Right atrium auricular region (tissue), 2 donors: ENCODE measurements at places on chromosomes 5 and 9. TPM values are rescaled to one million over a fixed set of nuclear protein-coding genes. Genes with fewer than 3 reads are reported as not detected.

- peak; percentile 80 for DNase-seq
- peaks cover 21% of the 10 kb centered on the region for H3K4me1 ChIP-seq
- H3K27ac ChIP-seq: peak overlapping the region; percentile 39
- no peaks in the 10 kb centered on the region for H3K36me3 ChIP-seq
- H3K4me3 ChIP-seq: no peak overlapping the region
Observed at GRCh38 chr5:154276973-154277331, 86.4 kb downstream of the GALNT10 start.

DNM1 gene
- total RNA-seq: 3.9 TPM

ANKRD33B gene
- 4.7 TPM for total RNA-seq

- no peak overlapping the region for H3K27ac ChIP-seq
- H3K4me1 ChIP-seq: no peaks in the 10 kb centered on the region
- no peaks in the 10 kb centered on the region for H3K36me3 ChIP-seq
- H3K4me3 ChIP-seq: no peak overlapping the region
- DNase-seq: no peak
- no peaks in the 10 kb centered on the region for H3K27me3 ChIP-seq
Observed at GRCh38 chr5:35356725-35357124, 126.4 kb upstream of the PRLR start.

TXNDC8 gene
- total RNA-seq: not detected

SPAG8 gene
- 4.1 TPM for total RNA-seq

DNA sequence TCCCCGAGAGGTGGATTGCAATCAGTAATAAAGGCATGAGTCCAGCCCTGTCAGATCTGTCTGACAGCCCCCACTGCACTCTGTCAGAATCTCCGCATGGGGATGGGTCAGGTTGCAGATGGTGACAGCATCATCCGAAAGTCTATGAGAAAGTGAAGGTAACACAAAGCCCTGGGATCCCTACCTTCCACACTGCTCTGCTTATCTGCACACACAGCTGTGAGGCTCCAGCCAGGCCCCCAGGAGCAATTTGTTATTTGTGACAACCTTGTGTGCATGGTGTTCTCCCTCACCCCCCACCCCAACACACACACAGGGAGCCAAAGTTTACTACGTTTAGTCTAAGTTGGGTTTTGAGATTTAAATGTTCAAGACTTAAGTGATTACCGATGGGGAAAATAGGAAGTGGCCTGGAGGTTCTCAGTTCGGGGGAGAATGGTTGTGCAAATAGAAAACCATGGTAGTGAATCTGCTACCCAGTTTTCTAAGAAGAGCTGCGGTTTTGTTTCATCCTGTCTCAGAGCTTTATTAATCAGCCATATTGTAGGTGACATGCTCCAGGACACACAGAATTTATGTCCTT lies 92.7 kb downstream of the SV2C start:
- H3K36me3 ChIP-seq: no peaks in the 10 kb centered on the region
- H3K27me3 ChIP-seq: no peaks in the 10 kb centered on the region
- H3K4me1 ChIP-seq: no peaks in the 10 kb centered on the region
- no peak for DNase-seq

DNA sequence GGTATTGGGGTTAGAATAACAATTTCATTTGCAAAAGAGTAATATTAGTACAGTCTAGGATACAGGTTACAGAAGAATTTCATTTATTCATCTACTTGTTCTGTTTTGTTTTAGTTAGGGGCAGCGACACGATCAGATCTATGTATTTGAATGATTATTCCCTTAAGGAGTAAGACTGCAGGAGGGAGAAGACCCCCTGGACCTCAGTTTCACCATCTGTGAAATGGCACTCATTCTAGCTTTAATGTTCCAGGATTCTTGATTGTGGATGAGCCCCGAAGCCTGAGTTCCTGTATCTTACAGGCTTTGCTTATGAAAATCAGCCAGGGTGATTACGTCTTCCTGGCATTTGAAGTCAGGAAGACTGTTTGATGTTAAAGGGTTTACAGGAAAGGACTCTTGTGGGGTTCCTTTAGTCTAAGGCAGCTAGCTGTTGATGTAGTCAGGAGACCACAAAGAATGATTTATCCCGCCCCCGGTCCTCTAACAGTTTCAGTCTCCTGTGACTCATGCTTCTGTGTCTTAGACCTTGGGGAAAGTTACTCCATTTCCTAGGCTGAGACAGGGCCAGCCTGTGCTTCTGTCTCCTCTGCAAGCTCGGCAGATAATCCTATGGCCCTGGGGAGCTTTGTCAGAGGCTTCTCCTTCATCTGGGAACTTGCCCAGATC lies 11.5 kb downstream of the SMIM3 start:
- H3K27me3 ChIP-seq: no peaks in the 10 kb centered on the region
- no peak overlapping the region for H3K4me3 ChIP-seq
- no peaks in the 10 kb centered on the region for H3K36me3 ChIP-seq
- H3K27ac ChIP-seq: peak overlapping the region; percentile 45
- DNase-seq: peak; percentile 76

DNA sequence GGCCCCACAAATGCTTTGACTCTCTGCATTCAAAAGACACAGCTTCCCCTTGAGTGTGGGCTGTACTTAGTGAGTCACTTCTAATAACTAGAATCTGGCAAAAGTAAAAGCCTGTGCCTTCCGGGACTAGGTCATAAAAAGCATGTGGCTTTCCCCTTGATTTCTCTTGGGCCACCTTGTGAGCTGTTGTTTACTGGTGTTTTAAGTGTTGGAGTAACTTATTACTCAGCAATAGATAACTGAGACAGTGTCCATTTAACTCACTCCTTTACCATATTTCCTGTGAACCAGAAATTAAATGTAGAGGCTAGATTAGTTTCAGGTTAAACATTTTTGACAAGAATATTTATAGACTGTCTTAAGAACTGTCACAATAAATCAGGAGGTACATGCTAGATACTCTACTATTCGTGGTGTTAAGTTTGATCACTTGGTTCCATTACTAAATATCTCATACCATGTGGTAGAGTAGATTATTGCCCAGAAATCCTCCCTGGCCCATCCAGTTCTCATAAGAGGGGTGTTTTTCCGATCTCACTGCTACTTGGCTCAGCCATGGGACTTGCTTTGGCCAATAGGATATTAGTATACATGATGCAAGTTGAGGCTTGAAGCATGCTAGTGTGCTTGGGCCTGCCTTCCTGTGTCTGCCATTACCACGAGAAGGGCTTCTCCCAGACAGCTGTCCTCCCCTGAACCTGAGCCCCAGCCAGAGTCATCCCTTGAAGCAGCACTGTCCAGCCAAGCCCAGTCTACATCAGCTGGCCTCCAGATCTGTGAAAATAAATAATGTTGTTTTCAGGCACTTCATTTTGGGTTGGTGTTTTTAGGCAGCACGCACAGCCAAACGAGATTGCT lies 10.4 kb upstream of the CMBL start:
- no peak for DNase-seq
- no peaks in the 10 kb centered on the region for H3K36me3 ChIP-seq
- no peak overlapping the region for H3K27ac ChIP-seq
- no peaks in the 10 kb centered on the region for H3K27me3 ChIP-seq

- no peaks in the 10 kb centered on the region for H3K4me1 ChIP-seq
- H3K27me3 ChIP-seq: no peaks in the 10 kb centered on the region
- no peak for DNase-seq
- no peak overlapping the region for H3K4me3 ChIP-seq
- H3K36me3 ChIP-seq: no peaks in the 10 kb centered on the region
- no peak overlapping the region for H3K27ac ChIP-seq
Observed at GRCh38 chr9:119412399-119412798, 43.2 kb upstream of the BRINP1 start.

DNA sequence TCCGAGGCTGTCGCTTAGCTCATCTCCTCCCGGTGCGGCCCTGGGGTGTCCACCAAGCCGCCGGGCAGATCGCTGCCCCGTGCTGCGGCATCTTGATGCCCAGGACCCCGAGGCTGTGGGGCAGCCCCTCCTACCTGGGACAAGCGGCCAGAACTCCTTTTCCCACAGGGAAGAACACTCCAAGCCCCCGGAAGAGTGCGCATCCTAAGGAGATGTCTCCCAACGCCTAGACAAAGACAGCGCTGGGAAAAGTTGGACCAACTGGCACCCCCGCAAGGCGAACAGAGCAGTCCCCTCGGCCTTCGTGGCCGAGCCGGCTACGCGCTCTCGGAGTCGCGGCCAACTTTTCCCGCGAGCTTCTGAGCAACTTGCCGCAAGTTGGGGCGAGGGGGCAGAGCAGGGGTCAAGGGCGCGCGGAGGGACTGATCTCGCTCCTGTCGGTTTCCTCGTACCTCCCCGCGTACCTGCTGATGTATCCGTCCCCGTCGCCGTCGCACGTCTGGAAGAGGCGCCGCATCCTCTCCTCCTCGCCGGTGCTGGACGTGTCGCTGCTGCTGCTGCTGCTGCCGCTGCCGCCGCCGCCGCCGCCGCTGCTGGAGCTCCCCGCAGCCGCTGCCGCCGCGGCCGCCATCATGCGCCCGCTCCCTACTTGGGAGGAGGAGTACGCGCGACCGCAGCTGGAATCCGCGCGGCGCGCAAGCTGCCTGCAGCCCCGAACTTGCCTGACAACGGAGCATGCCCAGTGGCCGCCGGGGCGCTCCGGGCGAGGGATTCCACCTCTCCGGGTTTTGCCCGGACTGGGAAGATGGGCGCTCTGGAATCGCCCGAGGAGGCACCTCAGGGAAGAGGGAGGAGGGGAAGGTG lies at the start of gene MCC:
Gene MCC (minus strand): TSS at position 673 of the 864 bp plus-strand sequence.
- H3K27me3 ChIP-seq: no peaks in the 10 kb centered on the region
- DNase-seq: peak; percentile 76
- H3K4me1 ChIP-seq: peaks cover 19% of the 10 kb centered on the region
- H3K27ac ChIP-seq: peak within 1 kb of the TSS; percentile 61
- peak within 1 kb of the TSS; percentile 61 for H3K4me3 ChIP-seq

- no peak overlapping the region for H3K27ac ChIP-seq
- H3K36me3 ChIP-seq: no peaks in the 10 kb centered on the region
- DNase-seq: no peak
- no peak overlapping the region for H3K4me3 ChIP-seq
- H3K27me3 ChIP-seq: no peaks in the 10 kb centered on the region
Observed at GRCh38 chr9:135513351-135513846, 7.8 kb upstream of the LCN1 start.

DNA sequence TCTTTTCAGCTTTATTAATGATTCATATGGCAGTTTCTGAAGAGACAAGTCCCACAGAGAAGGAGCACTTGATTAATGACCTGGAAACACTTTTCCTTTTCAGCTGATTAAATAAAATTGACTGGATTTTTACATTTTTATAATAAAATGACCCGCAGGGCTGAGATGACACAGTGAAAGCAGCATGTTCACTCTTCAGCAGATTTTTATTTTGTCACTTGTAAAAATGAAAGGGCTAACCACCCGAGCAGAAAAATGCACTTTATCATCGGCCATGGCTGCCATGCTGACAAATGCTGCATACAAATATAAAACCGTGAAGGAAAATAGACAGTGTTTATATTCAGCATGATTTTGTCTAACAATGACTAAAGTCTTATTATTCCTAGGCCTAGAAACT lies 321.6 kb upstream of the ITGA1 start:
- H3K36me3 ChIP-seq: no peaks in the 10 kb centered on the region
- no peak overlapping the region for H3K27ac ChIP-seq
- H3K4me1 ChIP-seq: no peaks in the 10 kb centered on the region
- no peak for DNase-seq
- H3K4me3 ChIP-seq: no peak overlapping the region
- H3K27me3 ChIP-seq: no peaks in the 10 kb centered on the region

DNA sequence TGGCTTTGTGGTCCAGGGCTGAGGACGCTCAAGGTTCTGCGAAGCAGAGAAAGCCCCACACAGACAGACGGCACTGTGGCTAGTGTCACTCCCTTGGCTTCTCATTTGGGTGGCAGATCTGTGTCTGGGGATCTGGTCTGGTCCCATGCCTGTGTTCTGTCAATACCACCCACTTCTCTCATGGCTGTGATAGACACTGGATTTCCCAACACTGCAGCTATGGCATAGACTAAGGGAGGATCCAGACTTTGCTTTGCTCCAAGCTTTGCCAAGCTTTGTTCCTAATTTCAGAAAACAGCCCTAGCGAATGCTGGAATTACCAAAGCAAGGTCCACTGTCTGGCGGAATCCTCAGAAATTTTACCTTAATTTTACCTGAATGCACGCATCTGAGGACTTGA lies 62.1 kb downstream of the GADD45G start:
- no peak overlapping the region for H3K4me3 ChIP-seq
- H3K27ac ChIP-seq: no peak overlapping the region
- no peak for DNase-seq
- no peaks in the 10 kb centered on the region for H3K36me3 ChIP-seq

GRCh38 chr5:133397348-133397747 lies 215.0 kb downstream of the FSTL4 start:
- H3K4me1 ChIP-seq: no peaks in the 10 kb centered on the region
- no peaks in the 10 kb centered on the region for H3K36me3 ChIP-seq
- no peak for DNase-seq
- H3K27ac ChIP-seq: no peak overlapping the region

DNA sequence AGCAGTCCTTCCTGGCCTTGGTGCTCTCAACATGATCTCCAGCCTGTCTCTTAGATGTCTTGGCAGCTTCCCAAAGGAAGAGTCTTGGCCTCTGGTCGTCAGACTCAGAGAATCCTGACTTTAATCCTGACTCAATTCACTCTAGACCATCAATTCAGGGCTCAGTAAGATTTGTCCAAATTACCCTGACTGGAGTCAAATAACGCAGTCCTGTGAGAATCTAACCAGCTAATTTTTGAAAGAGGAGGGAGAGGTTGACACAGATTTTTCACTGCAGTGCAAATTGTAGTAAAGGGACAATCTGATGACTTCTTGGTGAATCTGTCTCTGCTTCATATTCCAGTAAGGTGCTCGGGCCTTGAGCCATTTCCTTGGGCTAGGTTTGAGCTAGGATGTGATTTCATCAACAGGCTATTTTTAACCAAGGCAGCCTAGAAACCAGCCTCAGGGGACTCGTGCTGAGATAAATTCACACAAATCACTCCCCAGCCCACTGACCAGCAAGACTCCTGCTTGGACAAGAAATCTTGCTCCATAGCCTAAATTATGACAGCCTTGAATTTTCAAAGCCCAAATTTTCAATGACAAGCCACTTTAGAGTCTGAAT lies 257.4 kb downstream of the ENC1 start:
- H3K4me1 ChIP-seq: peaks cover 30% of the 10 kb centered on the region
- peak overlapping the region; percentile 53 for H3K27ac ChIP-seq
- no peak overlapping the region for H3K4me3 ChIP-seq
- DNase-seq: peak; percentile 74
- no peaks in the 10 kb centered on the region for H3K27me3 ChIP-seq
- no peaks in the 10 kb centered on the region for H3K36me3 ChIP-seq

- H3K27me3 ChIP-seq: no peaks in the 10 kb centered on the region
- no peak for DNase-seq
- no peaks in the 10 kb centered on the region for H3K36me3 ChIP-seq
- no peak overlapping the region for H3K4me3 ChIP-seq
Observed at GRCh38 chr9:4174546-4175175, 125.2 kb downstream of the GLIS3 start.

ADAMTSL2 gene
- 4.9 TPM for total RNA-seq

DNA sequence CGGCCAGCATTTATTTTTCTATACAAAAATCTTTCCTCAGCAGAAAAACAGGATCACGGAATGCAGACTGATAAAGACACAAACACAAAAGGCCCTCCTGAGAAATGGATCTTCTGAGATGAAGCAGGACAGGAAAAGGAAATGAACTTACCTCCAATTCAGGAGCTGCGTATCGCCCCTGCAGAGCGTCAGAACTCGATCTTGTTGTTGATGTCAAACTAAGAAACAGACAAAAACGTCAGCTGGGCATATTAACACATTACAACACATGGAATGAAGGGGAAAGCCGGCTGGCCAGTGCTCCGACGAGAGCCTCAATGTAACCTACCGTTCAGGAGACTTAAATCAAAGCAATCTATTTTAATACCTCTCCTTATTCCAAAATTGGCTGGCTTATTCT lies 105.1 kb downstream of the SERINC5 start:
- H3K27me3 ChIP-seq: no peaks in the 10 kb centered on the region
- H3K27ac ChIP-seq: no peak overlapping the region
- peak; percentile 1 for DNase-seq
- H3K36me3 ChIP-seq: no peaks in the 10 kb centered on the region
